ENCODE measurements at places on chromosomes 6 and 20.
A peak's percentile ranks its signal among the peaks of the same experiment; 100 is the strongest.

- no peak for DNase-seq
Measured at GRCh38 chr6:87941556-87942358, 105.9 kb upstream of the SPACA1 start.

DNA sequence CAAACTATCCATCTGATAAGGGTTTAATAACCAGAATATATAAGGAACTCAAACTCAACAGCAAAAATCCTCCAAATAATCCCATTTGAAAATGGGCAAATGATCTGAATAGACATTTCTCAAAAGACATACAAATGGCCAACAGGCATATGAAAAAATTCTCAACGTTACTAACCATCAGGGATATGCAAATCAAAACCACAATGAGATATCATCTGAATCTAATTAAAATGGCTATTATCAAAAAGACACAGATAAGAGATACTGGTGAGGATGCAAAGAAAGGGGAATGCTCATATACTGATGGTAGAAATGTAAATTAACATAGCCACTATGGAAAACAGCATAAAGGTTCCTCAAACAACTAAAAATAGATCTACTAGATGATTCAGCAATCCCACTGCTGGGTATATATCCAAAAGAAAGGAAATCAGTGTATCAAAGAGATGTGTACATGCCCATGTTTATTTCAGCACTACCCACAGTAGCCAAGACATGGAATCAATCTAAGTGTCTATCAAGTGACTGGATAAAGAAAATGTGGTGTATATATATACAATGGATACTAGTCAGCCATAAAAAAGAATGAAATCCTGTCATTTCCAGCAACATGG, 6.1 kb upstream of the BRD2 start:
- DNase-seq, result no peak

DNA sequence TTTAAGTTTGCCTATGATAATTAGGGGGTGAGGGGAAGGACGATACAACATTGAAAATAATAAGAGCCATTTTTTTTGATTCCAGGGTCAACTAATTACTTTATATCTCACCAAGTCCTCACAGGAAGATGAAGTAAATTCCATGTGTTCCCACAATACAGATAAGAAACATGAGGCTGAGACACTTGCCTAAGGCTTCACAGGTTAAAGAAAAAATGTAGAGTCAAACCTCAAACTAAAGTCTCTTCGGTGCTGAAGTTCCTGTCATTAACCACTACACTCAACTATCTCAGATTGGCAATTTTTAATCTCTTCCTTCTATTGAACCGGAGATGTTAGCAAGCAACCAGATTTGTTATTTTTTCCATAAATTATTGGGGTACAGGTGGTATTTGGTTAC, 33.0 kb downstream of the MRAP2 start:
- no peak for DNase-seq

GRCh38 chr6:121285041-121285440, 49.2 kb downstream of the TBC1D32 start:
- no peak for DNase-seq

GRCh38 chr6:53495506-53496499, 49.1 kb downstream of the GCLC start:
- no peak for DNase-seq

GRCh38 chr20:4811661-4812181, 90.0 kb downstream of the PRND start:
- DNase-seq, result no peak

DNA sequence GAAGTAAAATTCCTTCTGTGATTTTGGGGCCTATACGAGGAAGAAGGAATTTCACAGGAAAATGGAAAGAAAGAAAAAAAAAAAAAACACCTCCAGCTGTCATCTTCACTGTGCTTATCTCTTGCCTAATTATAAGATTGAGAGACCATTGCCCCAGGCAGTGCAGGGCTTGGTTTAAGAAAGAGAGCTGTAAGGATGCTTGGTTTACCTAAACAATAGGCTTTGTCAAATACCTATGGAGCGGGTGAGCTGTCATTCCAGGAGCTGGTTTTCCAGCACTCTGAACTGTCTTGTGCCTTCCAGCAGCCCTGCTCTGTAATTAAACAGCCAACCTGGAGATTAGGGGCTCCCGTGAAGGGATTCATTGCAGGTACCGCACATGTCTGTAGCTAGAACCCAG, 137.8 kb downstream of the EDN3 start:
- no peak for DNase-seq

DNA sequence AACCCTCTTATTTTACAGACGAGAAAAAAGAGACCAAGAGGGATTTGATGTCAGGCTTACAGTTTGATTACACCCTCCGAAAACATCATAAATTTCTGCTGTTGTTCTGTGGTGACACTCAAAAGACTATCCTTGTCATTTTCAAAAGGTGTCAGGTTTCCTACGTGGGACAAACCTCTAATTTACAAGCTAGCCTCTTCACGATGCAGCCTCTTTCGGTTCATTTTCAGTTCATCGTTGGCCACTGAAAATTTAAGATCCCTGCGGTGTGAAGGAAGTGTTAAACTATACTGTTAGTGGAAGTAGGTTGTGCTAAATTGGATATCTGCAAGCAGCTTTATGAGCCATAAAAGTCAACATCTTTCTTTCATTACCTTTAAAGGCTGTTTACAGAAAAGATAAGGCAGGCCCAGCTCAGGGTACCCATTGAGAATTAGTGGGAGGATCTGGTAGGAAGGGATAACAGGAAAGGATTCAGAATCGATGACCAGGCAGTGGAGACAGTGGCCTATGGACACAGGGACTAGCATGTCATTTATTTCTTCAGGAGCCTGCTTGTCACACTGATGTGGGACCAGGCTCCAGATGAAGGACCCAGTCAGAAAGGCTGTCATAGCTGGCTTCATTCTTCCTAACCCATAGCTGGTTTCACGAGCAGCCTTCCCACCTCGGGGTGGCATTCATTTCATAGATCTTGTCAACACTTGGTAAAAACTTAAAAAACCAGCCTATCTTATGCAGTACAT, 329.1 kb upstream of the SOX4 start:
- DNase-seq, result no peak

- peak; percentile 5 for DNase-seq
Measured at GRCh38 chr20:35200267-35200666, 26.2 kb upstream of the MMP24 start.

DNA sequence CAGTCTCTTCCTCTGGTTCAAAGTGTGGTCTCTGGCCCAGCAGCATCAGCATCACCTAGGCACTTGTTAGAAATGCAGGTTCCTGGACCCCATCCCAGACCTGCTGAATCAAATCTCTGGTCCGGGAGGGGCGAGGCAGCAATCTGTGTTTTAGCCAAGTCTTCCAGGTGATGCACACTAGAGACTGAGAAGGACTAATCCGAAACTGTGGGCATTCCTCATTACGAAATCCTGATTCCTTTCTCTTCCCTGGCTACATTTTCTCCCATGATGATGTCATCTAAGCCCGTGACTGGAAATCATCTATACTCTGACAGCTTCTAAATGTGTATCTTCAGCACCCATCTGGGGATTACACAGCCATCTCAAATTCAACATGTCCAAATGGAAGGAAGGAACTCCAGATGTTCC, 39.7 kb upstream of the PRND start:
- no peak for DNase-seq

DNA sequence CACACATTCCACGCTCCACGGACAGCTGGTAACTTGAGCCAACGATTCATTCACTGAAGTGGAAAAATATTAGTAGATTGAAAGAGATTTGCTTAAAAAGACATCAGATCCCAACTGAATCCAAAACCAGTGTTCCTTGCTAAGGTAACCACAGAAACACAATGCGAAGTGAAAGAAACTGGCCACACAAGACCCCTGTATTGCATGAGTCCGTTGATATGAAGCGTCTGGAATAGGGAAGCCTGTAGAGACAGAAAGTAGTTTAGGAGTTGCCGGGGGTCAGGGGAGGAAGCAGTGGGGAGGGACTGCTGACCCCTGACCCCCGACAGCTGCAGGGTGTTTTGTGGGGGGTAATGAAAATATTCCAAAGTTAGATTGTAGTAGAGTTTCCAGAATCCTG, 10.0 kb downstream of the PCK1 start:
- no peak for DNase-seq

DNA sequence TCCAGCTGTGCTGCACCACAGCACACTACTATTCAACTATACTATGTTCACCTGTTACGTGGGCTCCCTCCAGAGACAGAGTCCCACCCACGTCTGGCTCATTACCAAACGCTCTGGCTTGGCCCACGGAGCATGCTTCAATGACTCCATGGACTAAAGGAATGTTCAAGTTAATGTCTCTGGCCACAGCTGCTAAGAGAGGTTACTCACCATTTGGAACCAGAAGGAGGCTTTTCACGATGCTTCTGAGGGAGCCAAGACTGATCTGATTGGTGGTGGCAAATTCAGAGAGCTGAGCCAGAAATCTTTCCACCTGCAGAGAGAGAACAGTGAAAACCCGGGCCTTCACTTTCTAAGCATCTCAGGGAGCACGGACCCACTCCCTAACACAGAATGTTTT, 15.6 kb downstream of the COMMD7 start:
- peak; percentile 90 for DNase-seq

- no peak for DNase-seq
Measured at GRCh38 chr6:159866286-159867247, 24.2 kb upstream of the MAS1 start.

- DNase-seq, result no peak
Measured at GRCh38 chr20:24730750-24731149, 218.3 kb upstream of the CST7 start.

DNA sequence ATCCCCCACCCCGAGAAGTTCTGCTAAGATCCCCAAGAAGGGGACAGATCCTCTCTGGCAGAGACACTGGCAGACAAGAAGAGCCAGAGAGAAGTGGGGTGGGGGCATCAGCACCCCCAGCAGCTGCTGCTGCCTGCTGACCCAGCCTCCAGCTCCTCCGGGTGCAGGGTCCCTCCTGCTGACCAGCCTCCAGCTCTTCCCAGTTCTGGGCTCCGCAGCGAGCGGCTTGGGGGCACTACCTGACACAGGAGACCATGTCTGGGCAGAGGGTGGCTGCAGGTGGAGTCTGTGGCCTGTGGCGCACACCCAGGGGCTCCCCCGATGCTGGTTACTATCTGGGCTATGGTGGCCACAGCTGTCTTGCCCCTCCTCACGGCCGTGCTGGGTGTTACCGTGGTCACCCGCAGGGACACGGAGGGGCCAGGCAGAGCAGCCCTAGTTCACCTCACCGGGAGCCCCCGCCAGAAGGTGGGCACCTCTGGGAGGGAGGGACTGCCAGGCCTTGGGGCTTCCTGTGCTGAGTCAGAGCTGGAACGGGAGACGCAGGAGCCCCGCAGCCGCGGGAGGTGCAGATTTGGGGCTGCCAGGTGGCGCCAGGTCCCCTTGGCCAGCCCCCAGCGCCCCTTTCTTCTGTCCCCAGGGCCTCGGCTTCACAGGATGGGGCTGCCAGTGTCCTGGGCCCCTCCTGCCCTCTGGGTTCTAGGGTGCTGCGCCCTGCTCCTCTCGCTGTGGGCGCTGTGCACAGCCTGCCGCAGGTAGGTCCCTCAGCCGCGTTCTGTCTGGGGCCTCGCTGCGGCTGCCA, 630 bp downstream of the LIME1 start:
- no peak for DNase-seq

GRCh38 chr20:16397086-16397485, 176.2 kb downstream of the KIF16B start:
- DNase-seq, result no peak

DNA sequence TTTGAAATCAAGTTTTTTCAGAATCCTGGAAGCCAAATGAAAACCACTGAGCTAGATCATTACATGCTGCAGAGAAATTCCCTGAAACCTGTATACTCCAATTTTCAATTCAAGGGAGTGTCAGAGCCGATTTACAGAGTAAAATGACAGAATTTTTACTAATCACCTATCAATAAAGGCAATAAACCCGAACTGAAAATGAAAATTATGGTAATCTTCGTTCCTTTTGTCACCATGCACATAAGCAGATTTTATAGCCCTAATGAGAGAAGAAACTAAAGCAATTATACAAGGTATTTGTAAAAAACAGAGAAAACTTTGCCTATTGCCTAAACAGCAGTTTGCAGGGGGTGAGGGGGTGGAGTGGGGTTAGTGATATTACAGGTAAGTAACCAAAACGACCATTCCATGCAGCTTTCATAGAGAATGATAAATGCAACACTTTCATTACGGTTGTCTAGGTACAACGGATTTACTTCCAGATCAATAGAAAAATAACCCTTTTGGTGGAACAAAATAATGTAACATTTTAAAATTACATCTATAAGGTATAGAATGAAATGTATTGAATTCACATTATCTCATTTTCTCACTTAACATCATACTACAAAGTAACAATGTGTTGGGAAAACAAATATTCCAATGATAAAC, 115.2 kb upstream of the BEND6 start:
- DNase-seq, result no peak

DNA sequence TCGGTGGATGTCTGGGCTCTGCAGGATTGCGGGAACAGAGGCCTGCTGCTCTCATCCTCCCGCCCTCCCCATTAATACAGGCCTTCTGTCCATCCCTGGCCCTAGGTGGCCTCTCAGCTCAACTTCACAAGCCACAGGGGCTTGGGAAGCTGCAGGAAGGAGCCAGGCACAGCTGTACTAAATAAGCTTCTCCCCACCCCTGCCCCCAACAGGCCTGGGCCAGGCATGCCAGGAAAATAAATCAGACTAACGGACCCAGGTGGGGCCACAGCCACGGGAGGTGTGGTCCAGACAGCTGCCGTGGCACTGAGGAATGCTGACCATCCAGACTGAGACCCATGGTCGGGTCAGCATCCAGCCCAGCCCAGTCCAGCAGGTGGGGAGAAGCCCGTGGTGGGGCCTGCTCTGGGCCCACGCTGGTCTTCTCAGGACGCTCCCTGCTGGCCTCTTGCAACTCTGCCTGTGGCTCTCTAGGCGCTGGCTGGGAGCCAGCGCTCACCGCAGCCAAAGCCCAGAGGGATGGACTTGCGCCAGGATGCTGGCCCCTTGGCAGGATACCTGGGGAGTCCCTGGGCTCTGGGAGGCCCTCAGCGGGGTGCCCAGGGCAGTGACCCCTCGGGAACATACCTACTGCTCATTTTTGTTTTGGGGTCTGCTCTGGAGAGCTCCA, 8.6 kb upstream of the YTHDF1 start:
- peak; percentile 82 for DNase-seq

DNA sequence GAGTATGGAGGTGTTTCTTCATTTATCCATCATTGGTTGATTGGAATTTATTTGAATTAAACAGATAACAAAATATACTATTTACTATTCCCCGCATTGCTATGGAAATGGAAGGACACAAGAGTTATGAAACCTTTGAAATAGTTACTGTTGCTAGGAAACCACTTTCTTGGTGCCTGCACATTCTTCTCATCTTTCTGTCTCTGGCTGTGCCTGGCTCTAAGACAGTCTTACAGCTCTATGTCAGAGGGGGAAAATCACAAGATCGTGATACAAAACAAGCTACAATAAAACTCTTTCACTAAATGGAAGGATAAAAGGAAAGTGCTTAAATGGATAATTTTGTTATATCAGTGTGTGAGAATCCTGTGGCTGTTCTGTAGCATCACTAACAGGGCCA, 453.0 kb downstream of the LMBRD1 start:
- DNase-seq, result no peak
